ENCODE measurements at places on chromosomes 7 and 10.

GRCh38 chr7:102170393-102170970 lies 116.2 kb upstream of the SH2B2 start:
- no peak for DNase-seq

- DNase-seq: no peak
Measured at GRCh38 chr10:33087152-33087551, 129.1 kb upstream of the ITGB1 start.

DNA sequence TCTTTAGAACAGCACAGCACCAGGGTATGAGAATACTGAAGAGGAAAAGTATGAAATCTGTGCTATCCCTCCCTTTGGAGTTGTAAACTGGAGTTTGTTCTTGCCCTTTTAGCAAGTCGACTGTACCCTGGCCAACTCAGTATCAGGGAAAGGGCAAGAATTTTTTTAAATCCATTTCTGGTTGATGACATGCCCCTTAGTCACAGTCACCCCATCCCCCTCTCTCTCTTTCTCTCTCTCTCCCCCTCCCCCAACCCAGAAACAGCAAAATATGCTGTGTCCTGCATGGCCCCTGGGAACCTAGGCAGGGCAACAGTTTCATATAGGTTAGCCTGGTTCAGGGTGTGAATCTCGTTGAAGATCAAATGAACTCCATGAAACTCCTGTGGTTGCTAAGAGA lies 177.7 kb upstream of the ADO start:
- no peak for DNase-seq

GRCh38 chr7:143005632-143006260 lies 21.2 kb downstream of the OR9A2 start:
- DNase-seq: no peak

- DNase-seq: no peak
Measured at GRCh38 chr7:98357751-98358161, 43.1 kb downstream of the BAIAP2L1 start.

DNA sequence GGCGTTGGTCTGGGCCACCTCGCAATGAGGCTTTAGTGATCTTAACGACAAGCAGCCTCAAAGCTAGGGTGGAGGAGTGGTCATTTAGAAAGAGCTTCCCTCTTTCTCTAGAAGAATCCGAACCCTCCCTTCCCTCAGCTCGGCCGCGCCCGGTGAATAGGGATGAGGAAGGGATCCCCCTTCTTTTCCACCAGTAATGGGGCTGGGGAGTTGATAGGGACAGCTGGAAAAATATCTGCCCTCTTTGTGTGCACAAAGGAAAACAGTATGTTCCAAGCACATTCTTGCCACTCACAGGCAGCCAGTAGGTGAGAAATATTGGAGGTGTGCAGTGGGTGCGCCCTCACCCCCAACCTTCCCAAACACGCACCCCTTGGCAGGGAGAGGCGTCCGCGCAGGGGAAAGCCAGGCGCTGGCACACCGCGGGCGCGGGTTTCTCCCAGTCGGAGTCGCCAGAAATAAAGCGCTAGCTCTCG lies 6.5 kb downstream of the DLX5 start:
- DNase-seq: no peak
